Bronchial smooth muscle cell (primary cell): ENCODE measurements at places on chromosomes 11 and 22. TPM values are rescaled to one million over a fixed set of nuclear protein-coding genes. Genes with fewer than 3 reads are reported as not detected.

The SCUBE2 gene
- total RNA-seq, result 0.79 and 4.0 TPM in 2 replicates

The TMEM151A gene
- total RNA-seq, result 0.09 and 0.16 TPM in 2 replicates

The HBG1 gene
- not detected in 2 replicates for total RNA-seq

The OTOG gene
- total RNA-seq, result not detected in 2 replicates

The SUN2 gene
- total RNA-seq, result 31.8 and 40.4 TPM in 2 replicates

The TMEM191B gene
- total RNA-seq, result 1.3 TPM in 1 of 2 replicates, not detected in the other

The DEUP1 gene
- not detected in 2 replicates for total RNA-seq

The PIH1D2 gene
- 1.1 and 1.4 TPM in 2 replicates for total RNA-seq

The SAAL1 gene
- 13.9 and 17.9 TPM in 2 replicates for total RNA-seq

The B3GAT3 gene
- 16.7 and 22.1 TPM in 2 replicates for total RNA-seq

The EIF4G2 gene
- total RNA-seq, result 518 and 540 TPM in 2 replicates

The MS4A3 gene
- total RNA-seq, result not detected in 2 replicates

The MYOD1 gene
- total RNA-seq, result not detected in 2 replicates

The CSNK2A3 gene
- 0.47 and 0.86 TPM in 2 replicates for total RNA-seq

The CCDC87 gene
- 0.26 and 0.32 TPM in 2 replicates for total RNA-seq

The LIF gene
- 12.8 and 33.7 TPM in 2 replicates for total RNA-seq

The TMEM86A gene
- 0.47 and 0.60 TPM in 2 replicates for total RNA-seq
